ENCODE measurements at places on chromosomes 2 and 18. TPM values are rescaled to one million over a fixed set of nuclear protein-coding genes. Genes with fewer than 3 reads are reported as not detected.

The SPC25 gene
- 1.8 TPM for polyA plus RNA-seq

The ZNF804A gene
- polyA plus RNA-seq, result 2.9 TPM

The NETO1 gene
- polyA plus RNA-seq, result 0.16 TPM

The CRACDL gene
- polyA plus RNA-seq, result 0.85 TPM

The MARS2 gene
- polyA plus RNA-seq, result 3.8 TPM

The KHK gene
- polyA plus RNA-seq, result 4.1 TPM

The CCDC85A gene
- 24.7 TPM for polyA plus RNA-seq

The TFPI gene
- polyA plus RNA-seq, result 0.51 TPM

The ARHGEF4 gene
- polyA plus RNA-seq, result 45.9 TPM

The SEC11C gene
- polyA plus RNA-seq, result 245 TPM

The OXER1 gene
- polyA plus RNA-seq, result not detected

The TMEM37 gene
- not detected for polyA plus RNA-seq

The TRABD2A gene
- polyA plus RNA-seq, result 2.7 TPM

The UGT1A1 gene
- polyA plus RNA-seq, result not detected

The SPDYA gene
- 0.22 TPM for polyA plus RNA-seq

Measured in neural cell (in vitro differentiated cells).